ENCODE measurements at places on chromosomes 1 and 21.

- DNase-seq = no peak
Observed at GRCh38 chr1:11531314-11531870, 52.4 kb downstream of the DISP3 start.

- no peak for DNase-seq
Observed at GRCh38 chr1:42767510-42768000, 506 bp downstream of the C1orf50 start.

GRCh38 chr1:227437495-227438008, 119.3 kb upstream of the CDC42BPA start:
- no peak for DNase-seq

DNA sequence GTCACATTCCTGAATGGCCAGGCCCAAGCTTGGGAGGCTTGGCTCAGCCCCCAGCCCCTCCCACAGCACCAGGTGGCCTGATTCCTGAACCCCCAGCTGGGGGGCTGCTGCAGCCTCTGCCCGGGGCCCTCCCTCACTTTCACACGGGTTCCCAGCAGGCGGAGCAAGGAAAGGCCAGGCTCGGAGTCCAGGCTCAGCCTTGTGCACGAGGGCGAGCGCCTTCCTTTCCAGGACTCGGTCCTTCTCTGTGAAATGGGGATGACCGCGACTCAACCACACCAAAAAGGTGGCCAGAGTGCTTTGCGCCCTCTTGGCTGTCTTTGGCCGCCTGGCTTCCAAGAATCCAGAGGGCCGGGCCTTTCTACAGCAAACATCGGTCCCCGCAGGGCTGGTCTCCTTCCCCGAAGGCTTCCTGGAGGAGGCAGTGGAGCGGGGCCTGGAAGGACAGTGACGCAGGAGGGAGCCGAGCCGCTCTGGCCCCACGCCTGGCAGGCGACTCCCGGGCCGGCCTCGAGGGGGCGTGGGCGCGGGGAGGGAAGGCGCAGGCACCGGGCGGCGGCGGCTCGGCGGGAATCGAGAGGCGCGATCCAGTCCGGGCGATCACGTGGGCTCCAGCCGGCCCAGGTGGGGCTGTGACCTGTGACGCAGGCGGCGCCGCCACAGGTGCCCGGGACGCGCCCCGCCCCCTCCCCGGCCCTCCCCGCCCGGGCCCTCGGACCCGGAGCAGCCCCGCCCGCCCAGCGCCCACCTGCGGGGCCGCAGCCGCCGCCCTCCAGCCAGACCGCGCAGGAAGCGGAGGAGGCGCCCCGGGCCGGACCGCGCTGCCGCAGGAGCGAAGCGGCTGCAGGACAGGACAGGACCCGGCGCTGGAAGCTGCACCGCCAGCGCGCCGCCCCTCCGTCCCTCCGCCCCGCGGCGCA, at the start of gene ARHGEF16:
Gene ARHGEF16 (plus strand): TSS at position 775 of the 920 bp plus-strand sequence. CDS start 8,420 bp downstream, outside the sequence.
- DNase-seq = no peak

GRCh38 chr1:109531380-109531779, 8.3 kb upstream of the GPR61 start:
- no peak for DNase-seq

- no peak for DNase-seq
Observed at GRCh38 chr1:24557220-24557619, 1.3 kb downstream of the NCMAP start.

DNA sequence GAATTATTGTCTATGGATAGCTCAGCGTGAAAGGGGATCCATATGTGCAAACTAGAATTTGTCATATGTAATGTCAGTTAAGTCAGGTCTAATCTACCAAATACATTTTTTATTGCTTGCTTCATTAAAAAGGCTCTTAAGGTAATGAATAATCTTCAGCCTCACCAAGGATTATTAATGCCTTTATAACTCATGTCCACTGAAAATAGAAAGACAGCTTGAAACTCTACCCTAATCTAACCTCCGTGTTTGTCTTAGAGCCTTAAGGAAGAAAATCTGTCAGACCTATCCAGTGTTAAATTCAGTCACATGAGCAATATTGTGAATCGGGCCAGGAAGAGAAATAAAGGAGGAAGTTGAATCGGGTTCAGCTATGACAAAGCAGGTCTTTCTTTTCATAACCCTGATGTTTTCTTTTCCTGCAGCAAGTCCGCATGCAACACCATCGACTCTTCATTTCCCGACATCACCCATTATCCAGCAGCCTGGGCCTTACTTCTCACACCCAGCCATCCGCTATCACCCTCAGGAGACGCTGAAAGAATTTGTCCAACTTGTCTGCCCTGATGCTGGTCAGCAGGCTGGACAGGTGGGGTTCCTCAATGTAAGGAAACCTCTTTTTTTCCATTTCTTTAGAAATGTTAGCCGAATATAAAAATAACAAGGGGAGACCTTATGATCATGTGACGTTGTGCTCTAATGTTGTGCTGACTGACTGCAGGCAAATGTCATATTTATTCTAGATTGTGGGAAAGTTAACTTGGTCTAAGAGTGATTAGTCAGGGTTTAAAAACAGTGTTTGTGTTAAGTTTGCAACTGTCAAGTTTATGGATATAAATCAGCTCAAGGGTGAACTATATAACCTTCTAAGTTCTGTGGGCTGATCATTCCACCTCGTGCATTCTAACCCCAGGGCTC, 321.0 kb downstream of the TM2D1 start:
- DNase-seq = no peak

GRCh38 chr1:45490626-45491486, at the start of gene TESK2:
Gene TESK2, minus strand, starts transcription at chr1:45491163. Its CDS starts 33,378 bp downstream, at chr1:45457785.
- peak; percentile 98 for DNase-seq

DNA sequence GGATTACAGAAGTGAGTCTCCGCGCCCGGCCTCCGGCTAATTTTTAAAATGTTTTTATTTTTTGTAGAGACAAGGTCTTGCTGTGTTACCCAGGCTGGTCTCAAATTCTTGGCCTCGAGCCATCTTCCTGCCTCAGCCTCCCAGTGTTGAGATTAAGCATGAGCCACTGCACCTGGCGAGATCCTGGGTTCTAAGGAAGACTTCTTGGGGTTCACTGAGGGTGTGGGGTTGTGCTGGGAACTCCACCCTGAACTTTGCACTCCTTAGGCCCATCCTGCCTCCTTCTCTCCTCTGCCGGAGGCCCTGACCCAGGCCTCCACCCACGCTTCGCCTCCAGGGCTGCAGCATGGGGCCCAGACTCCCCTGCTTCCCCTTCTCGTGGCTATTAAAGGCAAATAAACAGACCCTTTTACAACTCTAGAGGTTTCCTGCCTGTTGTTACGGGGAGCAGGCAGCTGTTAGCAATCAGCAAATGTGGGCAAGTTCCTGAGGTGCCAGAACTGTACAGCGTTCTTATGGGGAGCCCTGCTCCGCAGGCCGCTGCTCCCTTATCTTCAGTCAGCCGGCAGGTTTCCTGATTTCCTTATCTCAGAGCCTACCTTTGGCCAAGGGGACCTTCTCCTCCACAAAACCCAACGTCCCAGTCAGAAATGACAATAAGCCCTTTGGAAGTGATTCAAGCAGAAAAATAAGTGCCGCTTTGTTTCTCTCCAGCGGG, 41.0 kb upstream of the LIN9 start:
- DNase-seq = no peak

- no peak for DNase-seq
Observed at GRCh38 chr1:145845144-145845513, 301 bp upstream of the NUDT17 start.

DNA sequence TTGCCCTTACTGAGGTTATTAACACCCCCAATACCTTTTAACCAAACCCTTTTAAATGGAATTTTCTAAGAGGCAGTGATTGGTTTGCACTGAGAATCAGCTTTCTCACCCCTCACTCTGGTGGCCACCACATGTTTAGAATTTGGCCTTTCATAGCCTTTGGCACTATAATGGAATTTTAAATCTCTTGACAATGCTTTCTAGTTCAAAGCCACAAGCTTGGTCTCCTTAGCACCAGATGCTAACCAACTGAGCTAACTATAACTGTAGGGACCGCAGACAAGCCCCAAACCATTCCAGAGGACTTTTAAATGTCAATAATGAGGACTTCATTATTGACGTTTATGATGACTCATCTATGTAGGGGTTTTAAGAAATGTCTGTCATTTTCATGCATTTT, 238.7 kb upstream of the SNX7 start:
- DNase-seq = no peak

DNA sequence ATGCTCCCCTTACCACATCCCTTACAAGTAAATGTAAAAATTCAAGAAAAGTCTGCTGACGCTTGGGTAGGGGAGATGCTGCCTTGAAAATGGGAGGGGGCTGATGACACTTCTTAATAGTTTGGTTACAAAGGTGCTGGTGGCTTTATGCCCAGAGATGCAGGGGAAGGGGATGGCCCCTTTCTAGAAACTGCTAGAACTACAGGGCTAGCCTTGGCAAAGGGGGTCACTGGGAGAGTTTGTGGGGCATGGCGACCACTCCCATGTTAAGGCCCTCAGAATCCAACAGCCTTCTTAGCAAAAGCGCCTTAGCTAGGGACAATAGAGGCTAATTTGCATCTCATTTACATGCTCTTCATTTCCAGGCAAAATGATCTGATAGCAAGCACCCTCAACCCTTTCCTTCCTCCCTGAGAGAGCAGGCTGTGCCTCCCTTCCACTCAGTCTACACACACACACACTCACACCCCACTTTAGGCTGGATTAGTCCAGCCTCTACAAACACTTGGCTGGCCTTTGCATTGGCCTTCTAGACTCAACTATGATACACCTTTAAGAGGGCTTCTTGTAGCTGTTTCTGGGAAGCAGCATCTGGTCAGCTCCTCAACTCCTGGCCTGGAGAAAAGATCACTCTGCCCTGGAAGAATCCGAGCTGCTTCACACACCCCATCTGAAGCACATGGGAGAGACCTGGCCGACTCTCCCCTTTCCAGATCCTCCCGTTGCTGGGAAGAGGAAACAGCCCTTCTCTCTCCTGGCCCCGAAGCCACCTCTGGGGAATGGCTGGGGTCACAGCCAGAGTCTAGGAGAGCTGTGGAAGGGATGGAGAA, 1.7 kb downstream of the SEMA6C start:
- no peak for DNase-seq

DNA sequence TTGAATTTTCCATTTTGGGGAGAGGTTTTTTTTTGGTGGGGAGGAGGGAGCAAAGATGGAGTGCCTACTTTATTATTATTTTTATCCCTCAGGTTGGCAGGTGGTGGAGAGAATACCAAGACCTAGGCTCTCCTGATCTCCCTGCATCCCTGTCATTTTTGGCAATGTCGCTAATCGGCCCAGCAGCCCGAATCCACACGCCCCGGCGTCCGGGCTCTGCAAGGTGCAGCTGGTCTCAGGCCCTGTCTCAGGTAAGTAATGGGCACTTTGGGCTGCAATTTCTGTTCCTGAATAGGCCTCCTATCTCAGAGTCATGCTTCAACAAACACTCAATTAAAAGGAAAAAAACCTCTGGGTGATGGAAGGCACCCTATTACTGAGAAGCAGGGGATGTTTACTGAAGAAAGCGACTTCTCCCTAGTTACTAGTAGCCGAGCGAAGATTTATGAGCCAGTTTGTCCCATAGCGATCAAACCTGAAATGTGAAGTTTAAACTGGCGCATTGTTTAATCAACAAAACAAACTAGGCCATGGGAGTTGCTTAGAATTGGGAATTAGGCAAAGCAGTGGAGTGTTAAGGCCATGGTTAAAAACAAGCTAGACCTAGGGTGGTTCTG, 137.8 kb downstream of the RWDD3 start:
- DNase-seq = no peak

GRCh38 chr1:109981004-109981335, 3.6 kb upstream of the AHCYL1 start:
- DNase-seq = no peak

Data from T-helper 2 cell treated with Interferon-gamma antibody and Interleukin-4, amounts not matched to agents 5 μg/mL and 100 μg/mL, for 36 hours (primary cell).